ENCODE measurements at places on chromosomes 16 and 17.

DNA sequence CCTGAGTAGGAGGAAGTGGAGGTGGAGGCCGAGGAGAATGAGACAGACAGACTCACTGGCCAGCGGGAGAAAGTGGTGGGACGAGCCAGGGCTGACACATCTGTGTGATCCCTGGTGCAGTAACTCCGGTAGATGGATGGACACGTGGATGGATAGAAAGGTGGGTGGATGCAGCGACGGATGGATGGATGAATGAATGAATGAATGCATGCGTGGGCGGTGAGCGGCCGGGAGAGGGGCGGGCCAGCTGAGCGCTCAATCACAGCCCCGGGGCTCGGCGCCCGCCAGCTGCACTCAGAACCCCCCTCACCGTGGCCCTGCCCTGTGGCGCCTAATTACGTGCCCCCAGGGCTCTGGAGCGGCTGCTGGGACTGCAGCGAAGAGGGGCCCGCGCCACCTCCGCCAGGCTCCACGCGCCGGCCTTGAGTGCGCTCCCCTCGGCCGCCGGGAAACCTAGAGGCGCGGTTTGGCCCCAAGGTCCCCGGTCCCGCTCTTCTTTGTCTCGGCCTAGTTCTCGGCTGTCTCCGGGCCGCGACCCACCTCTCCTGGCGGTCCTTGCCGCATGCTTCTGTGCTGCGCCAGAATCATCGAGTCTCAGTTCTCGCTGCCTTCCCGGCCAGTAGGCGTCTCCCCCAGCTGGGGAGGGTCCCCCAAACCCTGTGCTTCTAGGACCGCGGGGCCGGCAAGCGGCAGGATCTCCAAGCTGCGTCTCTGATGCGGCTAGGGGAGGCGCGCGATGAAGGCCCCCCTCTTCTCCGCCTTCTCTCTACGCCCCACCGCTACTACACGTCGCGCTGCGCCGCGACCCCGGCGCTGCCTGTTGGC is 41.0 kb downstream of the RAI1 start:
- DNase-seq: no peak

- DNase-seq: no peak
Measured at GRCh38 chr17:63203652-63204051, 237.6 kb downstream of the TANC2 start.

- DNase-seq: no peak
Measured at GRCh38 chr17:74163271-74163821, 40.1 kb upstream of the RPL38 start.

DNA sequence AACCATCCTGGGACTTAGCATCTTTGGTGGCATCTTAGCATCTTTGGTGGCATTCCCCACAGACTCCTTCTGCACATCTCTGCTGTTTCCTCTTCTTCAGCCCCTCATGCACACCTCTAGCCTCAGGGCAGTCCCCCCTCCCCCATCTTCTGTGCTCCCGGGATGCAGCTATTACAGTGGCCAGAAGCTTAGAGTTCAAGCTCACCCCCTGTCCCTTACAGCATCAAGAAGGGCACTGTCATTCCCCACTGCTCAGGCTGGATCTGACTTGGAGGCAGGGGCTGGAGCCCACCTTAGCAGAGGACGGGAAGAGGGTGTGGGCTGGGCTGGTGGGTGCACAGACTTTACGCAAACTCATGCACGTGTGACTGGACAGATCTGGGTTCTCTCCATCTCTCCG is 650 bp downstream of the EPN3 start:
- DNase-seq: no peak

GRCh38 chr17:82876602-82877379 is 37.0 kb upstream of the ZNF750 start:
- DNase-seq: no peak

DNA sequence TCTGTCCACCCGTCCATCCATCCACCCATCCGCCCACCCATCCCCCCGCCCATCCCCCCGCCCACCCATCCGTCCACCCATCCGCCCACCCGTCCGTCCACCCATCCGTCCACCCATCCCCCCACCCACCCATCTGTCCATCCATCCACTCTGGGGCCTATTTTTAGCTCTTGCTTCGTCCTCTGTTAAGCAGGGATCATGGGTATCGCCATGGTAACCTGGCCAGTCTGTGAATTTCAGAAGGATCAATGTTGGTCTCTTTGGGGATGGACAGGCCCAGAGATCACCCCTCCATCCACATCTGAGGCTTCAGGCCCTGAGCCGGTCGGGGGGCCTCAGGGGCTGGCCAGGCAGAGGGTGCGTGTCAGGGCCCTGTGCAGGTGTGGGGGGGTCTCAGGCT is 15.2 kb upstream of the DPEP1 start:
- no peak for DNase-seq

DNA sequence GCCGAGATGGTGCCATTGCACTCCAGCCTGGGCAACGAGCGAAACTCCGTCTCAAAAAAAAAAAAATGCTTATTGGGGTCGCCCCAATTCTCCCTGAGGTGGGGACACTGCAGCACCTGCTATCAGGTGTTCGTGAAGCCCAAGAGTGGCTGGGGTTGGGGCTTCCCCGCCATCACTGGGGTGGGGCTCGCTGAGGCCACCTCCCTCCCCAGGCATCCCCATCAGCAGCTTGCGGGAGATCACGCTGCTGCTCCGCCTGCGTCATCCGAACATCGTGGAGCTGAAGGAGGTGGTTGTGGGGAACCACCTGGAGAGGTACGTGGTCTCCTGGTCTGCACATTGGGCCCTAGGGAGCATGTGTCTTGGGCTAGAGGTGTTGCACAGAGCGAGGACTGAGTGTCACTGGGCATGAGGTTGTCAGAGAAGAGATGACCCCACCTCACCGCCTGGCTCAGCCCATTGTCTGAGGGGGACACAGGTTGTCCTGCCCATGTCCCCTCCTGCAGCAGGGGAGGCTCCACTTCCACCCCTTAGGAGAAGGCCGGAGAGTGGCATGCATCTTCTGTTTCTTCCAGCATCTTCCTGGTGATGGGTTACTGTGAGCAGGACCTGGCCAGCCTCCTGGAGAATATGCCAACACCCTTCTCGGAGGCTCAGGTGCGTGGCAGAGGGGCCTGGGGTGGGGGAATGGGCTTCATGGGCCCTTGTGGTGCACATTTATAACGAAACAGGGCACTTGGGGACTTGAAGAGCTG is 4.9 kb downstream of the CDK10 start:
- DNase-seq: no peak

DNA sequence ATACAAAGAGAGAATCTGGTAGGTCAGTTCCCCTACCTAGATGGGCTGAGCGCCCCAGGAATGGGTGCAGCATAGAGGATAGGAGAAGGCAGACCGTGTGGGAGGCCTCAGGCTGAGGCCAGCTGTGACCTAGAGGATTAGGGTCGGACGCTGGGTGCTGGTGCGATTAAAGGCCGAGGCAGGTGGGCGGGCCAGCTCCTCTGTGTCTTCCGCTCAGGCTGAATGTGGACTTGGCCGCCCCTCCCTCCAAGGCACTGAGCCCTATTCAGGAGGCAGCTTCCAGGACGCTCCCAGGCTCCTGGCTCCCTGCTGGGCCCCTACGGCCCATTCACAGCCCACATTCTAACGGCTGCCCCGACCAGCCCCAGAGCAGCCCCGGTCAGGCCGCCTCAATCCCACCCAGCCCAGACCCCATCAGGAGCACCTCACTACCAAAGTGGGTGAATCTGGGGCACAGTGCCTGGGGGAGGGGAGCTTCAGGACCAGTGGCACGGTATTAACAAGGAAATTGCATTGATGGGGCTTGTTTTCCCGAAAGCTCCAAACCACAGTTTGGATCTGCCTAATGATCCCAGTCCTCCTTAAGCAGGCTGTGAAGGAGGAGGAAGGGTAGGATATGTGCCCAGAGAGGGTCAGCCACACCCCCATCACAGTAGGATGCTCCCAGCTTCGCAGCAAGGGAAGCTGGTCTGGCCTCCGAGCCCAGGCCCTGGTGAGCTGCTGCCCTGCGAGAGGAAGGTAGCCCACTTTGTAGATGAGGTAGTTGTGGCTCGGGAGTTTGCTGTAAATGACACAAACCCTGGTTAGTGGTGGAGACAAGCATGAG is 14.5 kb downstream of the RHBDL3 start:
- DNase-seq: no peak

- no peak for DNase-seq
Measured at GRCh38 chr16:4544473-4544872, 5.9 kb upstream of the CDIP1 start.

- no peak for DNase-seq
Measured at GRCh38 chr17:72152387-72152929, 31.6 kb downstream of the SOX9 start.

DNA sequence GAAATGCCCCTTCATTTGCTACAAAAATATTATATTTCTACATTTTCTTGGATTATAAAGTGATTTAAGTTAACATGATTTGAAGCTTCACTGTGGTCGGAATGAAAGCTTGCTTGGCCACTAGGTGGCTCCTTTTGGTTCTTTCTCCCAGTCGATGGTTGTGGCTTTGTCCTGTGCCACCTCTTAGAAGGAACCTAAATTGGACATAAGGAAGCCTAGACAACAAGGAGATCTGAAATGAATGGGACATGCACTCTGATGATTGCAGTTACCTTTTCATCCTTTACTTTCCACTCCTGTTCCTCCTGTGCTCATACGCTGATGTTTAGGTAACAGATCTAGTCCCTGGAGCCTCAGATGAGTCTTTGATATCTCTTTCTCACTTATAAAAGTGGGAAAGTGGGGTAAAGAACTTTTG is 39.2 kb downstream of the FTO start:
- no peak for DNase-seq

DNA sequence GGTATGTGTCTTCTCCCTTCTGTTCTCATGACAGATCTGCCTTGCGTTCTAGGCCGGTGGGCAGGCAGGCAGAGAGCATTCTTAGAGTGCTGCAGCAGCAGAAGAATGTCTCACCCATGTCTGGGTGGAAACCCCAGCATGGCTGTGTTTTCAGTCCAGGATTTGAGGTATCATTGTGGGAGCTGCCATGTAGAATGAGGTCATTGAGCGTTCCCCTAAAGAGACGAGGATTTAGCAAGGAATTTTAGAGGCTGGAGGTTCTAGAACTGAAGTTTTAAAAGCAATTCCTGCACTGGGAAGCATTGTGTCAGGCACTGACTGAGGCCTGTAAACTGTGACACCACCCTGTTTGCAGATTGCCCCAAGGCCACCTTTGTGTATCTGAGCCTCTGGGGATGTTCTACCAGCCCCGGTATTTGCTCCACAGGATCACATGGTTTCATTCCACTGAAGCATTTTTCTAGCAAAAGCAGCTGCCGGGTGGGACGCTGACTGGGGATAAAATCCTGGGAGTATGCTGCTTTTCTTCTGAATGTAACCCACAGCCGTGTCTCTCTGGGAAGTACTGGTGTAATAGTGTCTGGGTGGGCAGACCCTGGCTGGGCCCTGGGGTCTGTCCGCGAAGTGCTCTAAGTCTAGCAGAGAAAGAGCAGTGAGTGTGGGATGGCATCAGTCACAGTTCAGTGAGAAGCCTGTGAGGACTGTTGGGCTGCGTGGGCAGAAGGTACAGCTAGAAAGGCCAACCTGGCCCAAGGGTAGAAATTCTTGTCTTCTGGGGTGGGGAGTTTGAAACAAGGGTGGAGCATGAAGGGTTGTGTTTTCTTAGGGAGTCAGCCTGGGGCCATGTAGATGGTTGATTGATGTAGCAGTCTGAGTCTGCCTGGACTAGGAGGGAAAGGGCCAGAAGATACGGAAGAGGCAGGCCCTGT is 30.2 kb downstream of the PLCD3 start:
- DNase-seq: no peak

- DNase-seq: no peak
Measured at GRCh38 chr17:9187828-9188227, 166.5 kb downstream of the NTN1 start.

DNA sequence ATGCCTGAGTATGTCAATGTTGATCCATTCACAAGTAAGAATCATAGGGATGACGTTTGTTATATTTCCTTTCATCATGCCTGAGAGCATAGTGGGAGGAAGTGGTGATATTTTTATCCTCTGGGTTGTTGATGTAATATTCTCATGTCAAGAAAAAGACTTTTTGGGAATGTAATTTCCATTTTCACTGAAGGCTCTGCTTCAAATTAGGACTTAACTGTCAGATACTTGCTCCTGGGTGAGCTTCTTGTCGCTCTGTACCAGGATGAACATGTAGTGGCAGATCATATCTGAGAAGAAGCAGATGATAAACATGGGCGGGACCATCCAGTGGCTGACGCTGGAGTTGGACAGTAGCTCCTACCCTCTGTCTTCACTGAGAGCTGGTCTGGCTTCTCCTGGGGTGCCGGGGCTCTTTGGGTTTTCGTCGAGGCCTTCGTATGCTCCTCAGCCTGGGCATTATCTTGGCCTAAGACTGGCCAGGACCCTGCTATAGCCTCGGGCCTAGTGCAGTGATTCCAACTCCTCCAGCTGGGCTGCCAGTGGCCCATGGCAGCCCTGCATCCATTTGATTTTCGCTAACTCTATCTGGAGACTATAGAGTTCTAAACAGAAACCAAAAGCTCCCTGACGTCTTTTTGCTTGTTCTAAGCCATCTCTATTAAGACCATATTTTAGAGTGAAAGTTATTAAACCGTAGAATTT is 19.7 kb downstream of the CYB5B start:
- DNase-seq: peak; percentile 44

- DNase-seq: no peak
Measured at GRCh38 chr17:50763716-50764475, 3.4 kb downstream of the ANKRD40CL start.

DNA sequence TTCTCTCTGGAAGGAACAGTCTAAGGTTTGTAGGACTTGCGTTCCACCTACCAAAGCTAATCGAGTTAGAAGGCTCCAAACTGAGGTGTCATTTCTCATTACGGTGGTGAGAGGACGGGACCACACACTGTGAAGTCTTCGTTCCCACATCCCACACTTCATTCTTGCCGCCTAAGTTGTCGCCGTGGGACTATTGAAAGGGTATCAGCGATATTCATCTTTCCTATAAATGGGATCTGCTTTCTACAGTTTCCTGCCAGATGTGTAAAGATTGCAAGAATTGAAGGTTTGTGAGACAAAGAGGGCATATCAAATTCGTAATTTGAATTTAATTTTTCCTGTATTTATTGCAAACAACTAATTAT is 608 bp upstream of the TRIM37 start:
- no peak for DNase-seq

- DNase-seq: peak; percentile 58
Measured at GRCh38 chr17:65294181-65294719, 157.1 kb downstream of the RGS9 start.

DNA sequence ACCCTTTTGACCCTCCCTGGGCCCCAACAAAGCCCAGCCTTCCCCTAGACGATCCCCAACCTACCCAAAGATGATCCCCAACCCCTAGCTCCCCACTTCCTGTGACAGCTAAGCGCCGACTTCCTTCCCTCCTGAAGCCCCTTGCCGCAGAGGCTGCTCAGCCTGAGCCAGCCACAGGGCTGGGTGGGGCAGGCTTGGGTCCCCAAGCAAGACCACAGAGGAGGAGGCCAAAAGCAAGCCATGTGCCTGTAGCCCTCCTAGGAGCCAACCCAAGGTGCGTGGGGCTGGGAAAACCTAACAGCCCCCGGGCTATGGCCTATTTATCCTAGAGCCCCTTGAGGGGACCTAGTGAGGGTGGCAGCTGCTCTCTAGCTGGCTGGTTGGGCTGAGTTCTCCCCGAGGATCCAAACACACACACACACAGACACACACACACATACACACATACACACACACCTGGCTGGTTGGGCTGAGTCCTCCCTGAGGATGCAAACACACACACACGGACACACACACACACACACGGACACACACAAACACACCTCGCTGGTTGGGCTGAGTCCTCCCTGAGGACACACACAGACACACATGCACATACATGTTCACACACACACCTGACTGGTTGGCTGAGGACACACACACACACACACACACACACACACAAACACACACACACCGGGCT is 4.8 kb downstream of the ARRB2 start:
- DNase-seq: peak; percentile 74

Measured in activated naive CD8-positive, alpha-beta T cell treated with anti-CD3 and anti-CD28 coated beads, Interleukin-2, amount 10 ng/mL, durations not matched to agents 7 days and 5 days (primary cell).